ENCODE measurements at places on chromosomes 4 and X.

- DNase-seq = no peak
Measured at GRCh38 chr4:60579335-60579734, 620.8 kb upstream of the ADGRL3 start.

DNA sequence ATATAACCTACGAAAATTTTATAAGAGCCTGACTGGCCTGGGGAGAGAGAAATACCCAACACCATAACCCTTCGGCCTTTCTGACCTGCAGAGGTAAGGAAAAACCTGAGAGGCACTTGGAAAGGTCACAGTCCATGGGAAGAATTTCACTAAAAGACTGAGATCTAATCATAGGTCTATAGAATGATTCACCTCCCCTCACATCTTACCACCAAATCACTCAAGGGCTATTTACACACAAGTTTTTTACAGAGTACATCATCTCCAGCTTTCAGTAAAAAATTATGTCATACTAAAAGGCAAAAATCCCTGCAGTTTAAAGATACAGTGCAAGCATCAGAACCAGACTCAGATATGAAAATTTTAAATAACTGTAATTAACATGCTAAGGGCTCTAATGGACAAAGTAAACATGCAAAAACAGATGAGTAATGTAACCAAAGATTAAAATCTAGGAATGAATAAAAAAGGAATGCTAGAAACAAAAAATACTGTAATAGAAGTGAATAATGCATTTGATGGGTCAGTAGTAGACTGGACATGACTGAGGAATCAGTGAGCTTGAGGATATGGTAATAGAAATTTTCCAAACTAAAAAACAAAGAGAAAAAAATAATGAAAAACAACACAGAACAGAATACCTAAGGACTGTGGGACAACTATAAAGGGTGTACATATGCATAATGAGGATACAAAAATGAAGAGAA lies 32.1 kb upstream of the SLC16A2 start:
- DNase-seq = no peak

GRCh38 chr4:152684007-152684406 lies 4.2 kb upstream of the TMEM154 start:
- DNase-seq = no peak

GRCh38 chr4:20249333-20249732 lies 2.4 kb upstream of the SLIT2 start:
- no peak for DNase-seq

- DNase-seq = no peak
Measured at GRCh38 chr4:161906836-161907589, 256.8 kb downstream of the FSTL5 start.

GRCh38 chr4:186765138-186765537 lies 41.5 kb upstream of the FAT1 start:
- no peak for DNase-seq

- no peak for DNase-seq
Measured at GRCh38 chr4:108560616-108561015, 59.8 kb upstream of the RPL34 start.

DNA sequence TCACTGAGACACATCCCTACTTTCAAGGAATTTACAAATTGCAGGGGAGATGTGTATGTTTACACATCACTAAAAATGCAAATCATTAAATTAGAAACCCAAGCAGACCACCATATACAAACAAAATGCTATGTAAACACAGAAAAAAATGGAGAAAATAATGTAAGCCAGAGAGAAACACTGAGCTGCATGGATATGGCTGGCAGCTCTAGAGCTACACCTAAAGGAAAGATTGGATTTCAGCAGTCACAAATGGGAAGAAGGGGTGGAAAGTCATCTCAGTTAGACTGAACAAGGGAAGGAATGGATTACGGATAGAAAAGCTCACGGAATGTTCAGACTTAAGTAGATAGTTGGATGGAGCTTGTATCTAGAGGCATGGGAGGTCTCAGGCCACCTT lies 186.3 kb downstream of the MOSPD2 start:
- no peak for DNase-seq

DNA sequence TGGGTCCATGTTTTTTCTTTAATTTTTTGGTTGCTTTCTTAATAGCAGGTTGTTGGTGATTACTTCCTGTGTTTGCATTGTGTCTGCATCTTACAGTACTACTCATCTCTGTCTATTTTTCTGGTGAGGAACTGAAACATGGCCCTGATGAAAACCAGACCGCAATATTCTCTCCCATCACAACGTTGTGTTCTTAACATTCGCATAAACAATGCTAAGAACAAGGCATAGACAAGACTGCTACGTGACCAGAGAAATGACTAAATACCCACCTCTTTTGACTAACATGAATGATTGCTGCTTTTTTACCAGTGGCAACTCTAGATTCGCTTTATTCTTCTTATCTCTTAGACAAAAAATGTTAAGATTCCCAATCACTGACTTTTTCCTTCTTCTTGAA lies 179.1 kb downstream of the GC start:
- no peak for DNase-seq

GRCh38 chrX:36963069-36963808 lies 44.9 kb upstream of the FAM47C start:
- DNase-seq = no peak

DNA sequence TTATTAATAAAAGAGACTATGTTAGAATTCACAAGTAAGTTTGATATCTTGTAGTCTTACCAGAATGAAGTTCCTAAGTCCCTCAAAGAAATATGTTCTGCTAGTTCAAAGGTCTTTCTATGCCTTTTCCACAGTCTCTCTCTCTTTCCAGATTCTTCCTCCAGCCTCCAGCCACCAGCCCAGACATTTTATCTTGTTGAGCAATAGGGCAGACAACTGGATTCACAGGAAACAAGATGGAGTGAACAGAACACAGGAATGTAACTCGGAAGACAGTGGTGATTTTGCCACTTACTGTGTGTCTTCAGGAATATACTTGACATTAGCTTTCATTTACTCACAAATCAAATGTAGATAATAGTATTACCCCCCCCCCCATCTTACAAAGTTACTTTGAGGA lies 17.1 kb upstream of the CPEB2 start:
- DNase-seq = no peak

DNA sequence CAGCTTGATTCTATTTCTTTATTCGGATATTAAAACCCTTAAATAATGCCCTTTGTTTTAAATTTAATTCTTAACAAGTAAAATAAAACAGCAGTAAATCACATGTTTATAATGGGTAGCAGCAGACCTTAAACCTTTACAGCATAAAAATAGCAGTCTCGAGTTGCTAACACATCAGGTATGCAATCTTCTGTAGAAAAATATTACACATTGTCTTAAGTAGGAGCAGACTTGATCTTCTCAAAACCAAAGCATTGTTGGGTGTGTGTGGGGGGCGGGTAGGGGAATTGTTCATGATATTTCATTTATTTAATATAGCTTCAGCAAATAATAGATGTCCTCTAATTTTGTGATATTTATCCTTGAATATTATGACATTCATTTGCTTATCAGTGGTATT lies 331.4 kb downstream of the PCDH7 start:
- DNase-seq = no peak

- no peak for DNase-seq
Measured at GRCh38 chrX:65480960-65481359, 53.6 kb downstream of the LAS1L start.

DNA sequence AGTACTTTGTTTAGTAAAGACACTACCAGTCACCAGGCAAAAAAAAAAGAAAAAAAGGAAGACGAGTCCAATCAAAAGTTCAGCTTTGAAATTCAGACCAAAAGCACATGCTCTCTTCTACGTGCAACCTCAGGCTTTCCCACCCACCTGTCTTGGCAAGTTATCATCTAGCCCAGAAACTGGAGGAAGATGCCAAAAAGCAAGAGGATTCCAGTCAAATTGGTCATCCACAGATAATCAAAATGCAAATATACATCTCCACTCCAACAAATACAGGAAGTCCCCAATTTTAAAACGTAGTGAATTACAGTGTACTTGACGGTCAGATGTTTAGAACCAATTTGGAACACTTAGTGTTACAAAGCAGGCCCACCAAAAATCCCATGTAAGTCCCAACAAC lies 96.5 kb downstream of the PALLD start:
- DNase-seq = no peak

GRCh38 chr4:11598591-11598990 lies 169.9 kb upstream of the HS3ST1 start:
- DNase-seq = no peak

- no peak for DNase-seq
Measured at GRCh38 chr4:19438233-19438632, 813.5 kb upstream of the SLIT2 start.

DNA sequence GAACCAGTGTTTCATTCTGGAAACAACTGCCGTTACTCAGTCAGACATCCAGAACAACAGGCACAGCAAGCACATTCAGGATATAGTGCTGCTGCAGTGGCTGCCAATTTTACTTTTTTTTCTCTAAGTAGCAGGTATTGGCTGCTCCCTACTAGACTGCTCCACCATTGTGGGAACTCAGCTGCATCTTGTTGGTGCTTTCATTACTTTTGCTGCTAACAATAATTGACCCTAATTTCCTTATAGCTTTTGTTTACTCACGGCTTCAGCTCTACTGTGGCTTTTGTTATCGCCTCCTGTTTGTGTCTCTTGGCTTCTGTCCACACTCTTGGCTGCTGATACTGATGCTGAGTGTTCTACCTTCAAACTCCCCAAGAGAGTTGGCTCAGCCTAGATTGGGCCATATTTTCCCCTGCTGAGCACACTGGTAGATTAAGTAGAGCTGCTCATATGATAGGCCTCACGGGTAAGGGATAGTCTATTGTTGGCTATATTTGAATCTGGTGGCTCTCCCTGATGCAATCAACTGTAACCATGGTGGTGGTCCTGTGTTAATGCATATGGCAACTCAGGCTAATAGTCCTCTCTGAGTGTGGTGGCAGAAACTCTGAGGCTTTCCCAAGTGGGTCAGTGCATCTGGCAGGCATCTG lies 44.5 kb upstream of the IL2 start:
- DNase-seq = no peak

DNA sequence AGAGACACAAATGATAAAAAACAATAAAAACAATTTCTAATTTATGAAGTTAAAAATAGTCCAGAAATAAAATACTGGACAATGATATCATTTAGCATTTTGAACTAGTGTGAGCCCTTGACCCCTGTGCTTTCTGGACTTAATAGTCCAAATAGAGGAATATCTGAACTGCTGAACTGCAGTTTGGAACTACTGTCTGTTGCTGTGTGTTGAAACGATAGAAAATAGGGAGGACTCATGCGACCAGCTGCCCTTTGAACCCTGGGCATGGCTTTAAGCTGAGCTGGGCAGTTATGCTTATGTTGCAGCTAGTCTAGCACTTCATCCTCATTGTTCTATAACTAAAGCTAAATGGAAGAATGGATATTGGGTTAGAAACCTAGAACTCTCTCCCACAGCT lies 99.5 kb downstream of the FMR1NB start:
- DNase-seq = no peak

GRCh38 chr4:107999932-108000539 lies 10.3 kb downstream of the HADH start:
- no peak for DNase-seq

DNA sequence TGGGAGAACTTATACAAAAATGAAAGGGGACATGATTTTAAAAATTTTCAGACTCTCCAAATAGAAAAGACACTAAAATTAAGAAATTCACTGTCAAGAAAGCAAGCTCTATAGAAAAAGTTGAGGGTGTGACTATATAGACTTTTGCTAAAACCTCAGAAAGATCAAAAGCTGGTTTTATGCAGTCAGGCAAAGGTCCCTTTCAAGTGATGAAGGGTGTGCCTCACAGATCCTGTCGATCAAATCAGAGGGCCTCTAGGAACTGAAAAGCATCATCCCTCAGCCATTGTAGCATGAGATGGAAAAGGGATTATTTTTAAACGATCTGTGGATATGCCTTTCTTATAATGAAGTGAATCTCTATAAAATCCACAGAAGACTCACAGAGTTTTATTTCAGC lies 116.5 kb downstream of the FAM13A start:
- peak; percentile 42 for DNase-seq

- DNase-seq = peak; percentile 45
Measured at GRCh38 chrX:49876750-49877149, 2.5 kb upstream of the USP27X start.

DNA sequence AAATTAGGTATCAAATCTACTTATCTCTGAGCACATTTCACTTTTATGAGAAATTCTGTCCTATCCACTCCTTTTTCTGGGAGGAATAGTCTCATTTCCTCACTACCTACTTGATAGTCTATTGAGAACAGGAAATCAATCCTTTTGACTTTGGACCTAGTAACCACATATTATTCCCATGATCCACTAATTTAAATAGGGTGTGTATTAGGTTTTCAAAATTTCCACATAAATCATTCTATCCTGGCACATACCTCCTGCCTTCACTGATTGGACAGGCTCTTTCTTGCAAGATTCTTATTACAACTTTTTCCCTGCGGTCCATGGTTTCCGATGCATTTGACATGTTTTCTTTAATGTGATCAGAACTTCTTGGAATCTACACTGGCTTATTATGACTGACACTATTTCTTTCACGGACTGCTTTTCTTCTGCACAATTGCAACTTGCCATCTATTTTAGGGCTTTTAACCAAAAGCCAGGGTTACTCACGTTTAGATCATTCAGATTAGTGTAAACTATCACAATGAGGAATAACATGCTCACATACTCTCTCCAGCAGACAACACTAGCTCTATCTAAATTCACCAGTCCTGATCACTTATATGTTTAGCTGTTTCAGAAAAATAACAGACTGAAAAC lies 419.9 kb upstream of the SLIT2 start:
- DNase-seq = no peak
